ENCODE measurements at places on chromosomes 5 and 9.

DNA sequence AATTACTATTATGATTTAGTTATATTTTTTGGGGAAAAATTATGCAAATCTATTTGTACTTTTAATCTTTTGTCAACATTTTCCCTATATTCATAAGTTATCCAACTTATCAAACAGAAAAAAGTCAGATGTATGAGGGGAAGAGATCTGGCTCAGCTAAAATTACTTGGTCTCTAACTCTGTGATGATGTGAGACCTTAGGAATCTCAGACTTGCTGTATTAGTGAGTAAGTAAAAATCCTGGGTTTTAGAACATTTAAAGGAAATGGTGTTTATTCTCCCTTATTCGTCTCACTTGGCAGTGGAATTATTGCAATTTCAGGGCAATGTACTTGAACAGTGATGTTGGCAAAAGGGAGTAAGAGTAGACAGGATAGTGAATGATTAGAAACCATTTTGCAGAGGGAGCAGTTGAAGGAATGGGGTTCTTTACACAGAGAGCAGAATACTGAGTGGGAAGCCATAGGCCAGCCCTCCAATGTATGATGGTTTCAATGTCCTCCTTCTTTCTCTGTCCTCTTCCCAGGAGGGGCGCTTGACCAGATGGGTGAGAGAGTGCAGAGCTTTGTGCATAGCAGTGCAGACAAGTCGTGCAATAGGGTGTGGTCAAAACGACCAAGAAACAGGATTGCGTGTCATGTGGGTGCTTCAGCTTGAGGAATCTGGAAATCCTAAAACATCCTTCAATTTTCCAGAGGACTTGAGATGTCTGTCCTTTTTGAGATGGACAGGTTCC, 91.7 kb downstream of the TENT4A start:
- no peak overlapping the region for H3K27ac ChIP-seq
- no peaks in the 10 kb centered on the region for H3K36me3 ChIP-seq
- DNase-seq, result peak; percentile 41
- no peaks in the 10 kb centered on the region for H3K4me1 ChIP-seq
- no peaks in the 10 kb centered on the region for H3K27me3 ChIP-seq

- no peak for DNase-seq
- H3K36me3 ChIP-seq, result no peaks in the 10 kb centered on the region
- no peaks in the 10 kb centered on the region for H3K4me1 ChIP-seq
- H3K27ac ChIP-seq, result no peak overlapping the region
- no peaks in the 10 kb centered on the region for H3K27me3 ChIP-seq
Measured at GRCh38 chr5:171961117-171961516, 45.3 kb downstream of the FBXW11 start.

GRCh38 chr5:149015126-149015525, 47.7 kb downstream of the SH3TC2 start:
- H3K27me3 ChIP-seq, result no peaks in the 10 kb centered on the region
- no peak overlapping the region for H3K4me3 ChIP-seq
- peaks cover 2% of the 10 kb centered on the region for H3K4me1 ChIP-seq
- H3K36me3 ChIP-seq, result no peaks in the 10 kb centered on the region
- H3K27ac ChIP-seq, result no peak overlapping the region
- DNase-seq, result no peak

DNA sequence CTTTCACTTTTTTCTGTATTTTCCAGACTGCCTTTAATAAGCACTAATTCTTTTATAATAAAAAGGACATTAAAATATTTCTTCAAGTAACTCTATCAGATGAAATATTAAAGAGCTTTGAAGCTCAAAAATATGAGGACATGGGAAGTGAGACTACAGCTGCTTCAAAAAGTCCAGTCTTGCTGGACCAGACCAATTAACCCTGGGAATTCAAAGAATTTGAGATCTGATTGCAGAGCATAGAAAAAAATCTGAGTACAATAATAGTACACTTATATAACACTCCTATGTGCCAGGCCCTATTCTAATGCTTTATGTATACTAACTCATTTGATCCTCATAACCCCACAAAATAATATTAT, 9.8 kb downstream of the TMEM245 start:
- H3K4me1 ChIP-seq, result peaks cover 4% of the 10 kb centered on the region
- H3K36me3 ChIP-seq, result peaks cover 2% of the 10 kb centered on the region

DNA sequence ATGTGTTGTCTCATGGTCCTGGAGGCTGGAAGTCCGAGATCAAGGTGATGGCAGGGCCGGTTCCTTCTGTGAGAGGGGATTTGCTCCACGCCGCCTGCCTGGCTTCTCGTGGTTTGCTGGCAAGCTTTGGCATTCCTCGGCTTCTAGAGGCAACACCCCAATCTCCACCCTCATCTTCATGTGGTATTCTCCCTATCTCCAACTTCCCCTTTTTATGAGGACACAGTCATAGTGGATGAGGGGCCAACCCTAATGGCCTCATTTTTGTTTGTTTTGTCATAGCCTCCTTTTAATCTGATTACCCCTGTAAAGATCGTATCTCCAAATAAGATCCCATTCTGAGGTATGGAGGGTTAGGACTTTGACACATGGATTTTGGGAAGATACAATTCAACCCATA, 41.7 kb upstream of the CLK4 start:
- H3K4me3 ChIP-seq, result no peak overlapping the region
- peaks cover 2% of the 10 kb centered on the region for H3K36me3 ChIP-seq
- H3K4me1 ChIP-seq, result peaks cover 14% of the 10 kb centered on the region
- DNase-seq, result peak; percentile 65

DNA sequence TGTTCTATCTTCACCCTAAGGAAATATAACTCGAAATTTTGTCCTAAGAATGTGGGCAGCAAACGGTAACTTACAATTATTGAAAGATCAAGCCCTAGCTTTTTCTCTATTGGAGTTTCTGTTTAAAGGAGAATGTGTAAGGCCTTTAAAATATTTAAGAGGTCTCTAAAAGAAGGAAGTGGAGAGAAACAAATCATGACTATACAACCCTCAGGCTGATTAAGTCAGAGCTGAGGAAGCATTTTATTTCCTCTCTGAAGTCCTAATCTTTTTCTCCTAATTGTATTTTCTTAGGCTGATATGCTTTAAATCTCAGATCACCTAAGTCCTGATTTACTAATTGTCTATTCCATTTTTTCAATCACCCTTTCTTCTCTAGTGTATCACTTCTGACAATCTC, 1708.8 kb upstream of the C9orf72 start:
- H3K27me3 ChIP-seq, result no peaks in the 10 kb centered on the region
- no peak overlapping the region for H3K4me3 ChIP-seq
- no peaks in the 10 kb centered on the region for H3K4me1 ChIP-seq
- no peak overlapping the region for H3K27ac ChIP-seq
- no peak for DNase-seq

GRCh38 chr9:83649080-83649479, 26.1 kb downstream of the IDNK start:
- no peak overlapping the region for H3K27ac ChIP-seq
- peak; percentile 46 for DNase-seq

DNA sequence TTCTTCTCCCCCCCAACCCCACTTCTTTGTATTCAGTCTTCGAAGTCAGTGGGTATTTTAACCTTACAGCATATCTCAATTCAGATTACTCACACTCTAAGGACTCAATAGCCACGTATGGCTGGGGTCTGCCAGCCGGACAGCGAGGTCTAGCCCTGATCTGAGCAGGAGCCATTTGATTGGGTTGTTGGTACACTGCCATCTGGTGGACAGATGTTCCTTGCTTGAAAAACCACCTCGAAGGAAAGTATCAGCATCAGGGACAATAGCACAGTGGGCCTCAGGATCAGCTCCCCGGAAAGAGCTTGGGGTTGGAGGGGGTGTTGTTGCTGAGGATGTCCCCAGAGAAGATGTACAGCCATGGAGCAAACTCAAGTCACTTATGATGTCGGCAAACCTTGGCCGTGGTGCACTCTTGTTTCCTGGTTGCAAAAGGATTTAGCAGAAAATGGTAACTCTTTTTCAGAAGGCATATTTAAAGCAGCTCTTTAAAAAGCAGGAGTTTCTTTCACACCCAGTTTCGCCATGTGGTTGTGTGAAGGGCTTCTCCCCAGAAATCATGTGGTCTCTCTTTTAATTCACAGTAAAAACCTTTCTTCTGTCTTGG, 31.7 kb upstream of the KCNMB1 start:
- no peak overlapping the region for H3K4me3 ChIP-seq
- H3K27ac ChIP-seq, result no peak overlapping the region
- H3K4me1 ChIP-seq, result no peaks in the 10 kb centered on the region
- DNase-seq, result peak; percentile 80
- no peaks in the 10 kb centered on the region for H3K27me3 ChIP-seq
- no peaks in the 10 kb centered on the region for H3K36me3 ChIP-seq

GRCh38 chr5:71651579-71651978, 64.4 kb downstream of the MCCC2 start:
- H3K4me3 ChIP-seq, result no peak overlapping the region
- no peaks in the 10 kb centered on the region for H3K4me1 ChIP-seq
- DNase-seq, result no peak
- no peaks in the 10 kb centered on the region for H3K27me3 ChIP-seq

- H3K27ac ChIP-seq, result no peak overlapping the region
- H3K4me1 ChIP-seq, result no peaks in the 10 kb centered on the region
- no peak overlapping the region for H3K4me3 ChIP-seq
Measured at GRCh38 chr9:31135567-31135966, 1248.9 kb upstream of the ACO1 start.

- no peak for DNase-seq
- H3K4me1 ChIP-seq, result no peaks in the 10 kb centered on the region
- no peaks in the 10 kb centered on the region for H3K27me3 ChIP-seq
Measured at GRCh38 chr9:110332766-110333165, 4.9 kb downstream of the TXNDC8 start.

DNA sequence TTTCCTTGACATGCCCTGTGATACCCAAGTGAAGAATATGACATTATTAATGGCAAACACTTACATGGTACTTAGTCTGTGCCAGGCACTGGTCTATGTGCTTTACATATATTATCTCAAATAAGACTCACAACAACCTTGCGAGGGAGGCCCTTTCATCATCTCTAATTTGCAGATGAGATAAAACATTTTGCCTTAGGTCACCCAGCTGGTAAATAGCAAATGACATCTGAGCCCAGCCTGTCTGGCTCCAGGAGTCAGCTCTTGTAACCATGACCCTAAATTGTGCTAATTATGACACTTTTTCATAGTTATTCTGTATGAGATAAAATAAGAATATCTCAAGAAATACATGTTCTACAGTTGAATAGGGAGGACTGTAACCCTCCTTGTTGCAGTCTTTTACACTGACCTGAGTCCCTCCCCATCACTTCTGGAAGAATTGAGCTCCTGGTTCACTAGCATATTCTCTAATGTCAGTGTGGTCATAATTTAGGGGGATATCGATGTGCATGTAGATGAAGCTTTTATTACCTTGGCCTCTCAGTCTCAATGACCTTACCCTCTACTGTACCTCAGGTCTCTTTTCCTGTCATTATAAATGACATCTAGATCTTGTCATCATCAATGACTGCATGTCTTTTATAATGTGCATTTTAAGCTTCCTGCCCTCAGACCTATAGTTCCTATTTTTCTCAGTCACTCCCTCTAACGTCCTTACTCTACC, 126.1 kb upstream of the HAPLN1 start:
- no peak overlapping the region for H3K27ac ChIP-seq
- H3K4me1 ChIP-seq, result no peaks in the 10 kb centered on the region
- no peaks in the 10 kb centered on the region for H3K27me3 ChIP-seq
- H3K4me3 ChIP-seq, result no peak overlapping the region
- no peaks in the 10 kb centered on the region for H3K36me3 ChIP-seq
- DNase-seq, result no peak

GRCh38 chr5:2800035-2800434, 48.6 kb upstream of the IRX2 start:
- peaks cover 2% of the 10 kb centered on the region for H3K4me1 ChIP-seq
- DNase-seq, result no peak
- H3K36me3 ChIP-seq, result no peaks in the 10 kb centered on the region
- H3K27ac ChIP-seq, result no peak overlapping the region

- no peaks in the 10 kb centered on the region for H3K4me1 ChIP-seq
- no peak overlapping the region for H3K4me3 ChIP-seq
- no peak overlapping the region for H3K27ac ChIP-seq
- no peaks in the 10 kb centered on the region for H3K36me3 ChIP-seq
- no peaks in the 10 kb centered on the region for H3K27me3 ChIP-seq
Measured at GRCh38 chr5:149693021-149693420, 37.1 kb upstream of the PPARGC1B start.

GRCh38 chr5:39399135-39400036, 25.4 kb downstream of the DAB2 start:
- peaks cover 12% of the 10 kb centered on the region for H3K4me1 ChIP-seq
- peak; percentile 70 for DNase-seq
- no peak overlapping the region for H3K4me3 ChIP-seq
- no peaks in the 10 kb centered on the region for H3K27me3 ChIP-seq
- H3K27ac ChIP-seq, result peak overlapping the region; percentile 56

DNA sequence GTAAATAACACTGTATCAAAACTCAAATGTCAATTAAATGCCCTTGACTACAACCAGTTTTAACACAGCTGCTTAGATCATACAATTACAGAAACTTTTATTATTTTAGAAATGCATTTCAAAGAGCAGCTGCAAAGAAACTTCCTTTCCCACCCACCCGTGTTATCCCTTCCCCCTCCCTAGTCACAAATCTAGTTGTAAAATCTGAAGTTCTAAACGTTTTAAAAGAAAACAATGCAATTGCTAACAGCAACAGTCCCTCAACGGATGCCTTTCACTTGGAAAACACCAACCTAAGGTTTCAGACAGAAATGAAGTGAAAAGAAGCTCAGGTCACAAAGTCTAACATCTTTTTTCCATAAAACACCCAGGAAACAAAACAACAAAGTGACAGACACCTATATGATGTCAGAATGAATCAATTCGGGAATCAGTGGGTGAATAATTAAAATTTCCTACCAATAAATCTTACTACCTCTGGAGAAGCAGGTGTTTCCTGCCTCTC, 100.3 kb downstream of the FBXW11 start:
- no peak overlapping the region for H3K27ac ChIP-seq
- no peak overlapping the region for H3K4me3 ChIP-seq
- H3K36me3 ChIP-seq, result peaks cover 3% of the 10 kb centered on the region
- no peaks in the 10 kb centered on the region for H3K27me3 ChIP-seq
- DNase-seq, result no peak

GRCh38 chr9:113281356-113281755, 5.9 kb downstream of the PRPF4 start:
- H3K4me1 ChIP-seq, result no peaks in the 10 kb centered on the region
- DNase-seq, result no peak
- no peak overlapping the region for H3K27ac ChIP-seq
- H3K27me3 ChIP-seq, result no peaks in the 10 kb centered on the region
- peaks cover 61% of the 10 kb centered on the region for H3K36me3 ChIP-seq

DNA sequence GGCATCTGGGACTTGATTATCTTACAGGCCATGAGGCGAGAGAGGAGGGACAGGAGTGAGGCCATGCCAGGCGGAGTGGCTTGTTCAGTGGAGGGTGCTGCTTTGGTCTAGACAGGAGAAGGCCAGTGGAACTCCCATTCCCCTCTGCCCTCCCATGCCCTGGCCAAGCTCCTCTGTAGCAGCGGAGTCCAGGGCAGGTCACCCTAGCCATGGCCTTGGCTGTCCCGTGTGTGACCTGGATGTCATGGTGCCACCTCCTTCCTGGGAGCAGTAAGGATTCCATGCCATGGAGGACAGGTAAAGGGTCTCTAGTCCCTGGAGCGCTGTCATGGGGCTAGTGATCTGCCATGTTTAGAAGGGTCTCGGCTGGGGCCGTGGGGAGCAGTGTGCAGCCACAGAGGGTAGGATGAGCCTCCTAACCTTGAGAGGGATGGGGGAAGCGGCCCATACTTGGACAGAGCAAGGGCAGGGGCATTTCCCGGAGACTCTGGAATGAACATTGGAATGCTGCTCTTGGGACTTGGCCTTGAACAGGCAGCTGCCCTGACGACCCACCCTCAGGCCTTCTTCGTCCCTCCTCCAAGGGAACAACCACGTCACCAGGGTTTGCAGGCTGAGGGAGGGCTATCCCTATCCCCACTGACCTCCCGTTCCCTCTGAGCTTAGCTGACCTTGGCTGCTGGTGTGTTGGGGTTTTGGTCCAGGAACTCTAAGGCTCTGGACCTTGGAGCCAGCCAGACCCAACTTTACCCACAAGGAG, 100.4 kb downstream of the DAB2IP start:
- H3K27me3 ChIP-seq, result no peaks in the 10 kb centered on the region
- H3K4me1 ChIP-seq, result peaks cover 32% of the 10 kb centered on the region
- peaks cover 1% of the 10 kb centered on the region for H3K36me3 ChIP-seq
- H3K4me3 ChIP-seq, result no peak overlapping the region
- no peak overlapping the region for H3K27ac ChIP-seq

Data from trophoblast cell (in vitro differentiated cells and primary cell).